ENCODE measurements at places on chromosomes 12 and 14. TPM values are rescaled to one million over a fixed set of nuclear protein-coding genes. Genes with fewer than 3 reads are reported as not detected.

DNA sequence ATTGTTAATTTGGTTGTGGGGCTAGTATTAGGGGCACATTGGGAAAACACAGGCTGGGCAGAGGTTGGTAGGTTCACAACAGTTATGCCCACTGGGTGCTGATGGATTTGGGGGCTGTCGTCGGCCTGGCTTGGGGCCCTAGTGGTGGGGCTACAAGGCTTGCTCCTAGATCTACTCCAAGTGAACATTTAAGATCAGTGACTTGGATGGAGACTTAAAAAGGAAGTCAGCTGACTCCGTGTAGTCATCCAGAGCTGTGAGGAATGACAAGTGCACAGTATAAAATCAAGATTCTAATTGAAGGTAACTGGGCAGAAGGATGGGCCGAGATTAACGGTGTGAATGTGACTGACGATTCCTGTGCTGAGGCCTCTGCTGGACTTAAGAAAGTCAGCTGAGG, 12.8 kb upstream of the NR4A1 start:
- DNase-seq, result no peak

GRCh38 chr14:54979039-54979438, 47.9 kb downstream of the WDHD1 start:
- DNase-seq, result no peak

- DNase-seq, result peak; percentile 97
These were observed at the start of gene SRRM4 for GRCh38 chr12:118981285-118982211. Gene SRRM4 (plus strand): TSS chr12:118981541. CDS start chr12:118981883, 342 bp downstream.

GRCh38 chr12:27332407-27332713, 276 bp upstream of the BMAL2 start:
- no peak for DNase-seq

- DNase-seq, result no peak
These were observed 82.2 kb downstream of the EML1 start for GRCh38 chr14:99875421-99875820.

Gene GRIP1
- total RNA-seq, result 47.6 TPM
